ENCODE measurements at places on chromosomes 11 and 22.

- DNase-seq = no peak
Measured at GRCh38 chr11:37142591-37142990, 544.6 kb upstream of the RAG2 start.

DNA sequence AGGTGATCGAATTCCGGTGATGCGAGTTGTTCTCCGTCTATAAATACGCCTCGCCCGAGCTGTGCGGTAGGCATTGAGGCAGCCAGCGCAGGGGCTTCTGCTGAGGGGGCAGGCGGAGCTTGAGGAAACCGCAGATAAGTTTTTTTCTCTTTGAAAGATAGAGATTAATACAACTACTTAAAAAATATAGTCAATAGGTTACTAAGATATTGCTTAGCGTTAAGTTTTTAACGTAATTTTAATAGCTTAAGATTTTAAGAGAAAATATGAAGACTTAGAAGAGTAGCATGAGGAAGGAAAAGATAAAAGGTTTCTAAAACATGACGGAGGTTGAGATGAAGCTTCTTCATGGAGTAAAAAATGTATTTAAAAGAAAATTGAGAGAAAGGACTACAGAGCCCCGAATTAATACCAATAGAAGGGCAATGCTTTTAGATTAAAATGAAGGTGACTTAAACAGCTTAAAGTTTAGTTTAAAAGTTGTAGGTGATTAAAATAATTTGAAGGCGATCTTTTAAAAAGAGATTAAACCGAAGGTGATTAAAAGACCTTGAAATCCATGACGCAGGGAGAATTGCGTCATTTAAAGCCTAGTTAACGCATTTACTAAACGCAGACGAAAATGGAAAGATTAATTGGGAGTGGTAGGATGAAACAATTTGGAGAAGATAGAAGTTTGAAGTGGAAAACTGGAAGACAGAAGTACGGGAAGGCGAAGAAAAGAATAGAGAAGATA is at the start of gene MALAT1:
Gene MALAT1 (plus strand): TSS at position 69 of the 736 bp plus-strand sequence.
- DNase-seq = peak; percentile 95

- no peak for DNase-seq
Measured at GRCh38 chr11:100629671-100630070, 57.4 kb upstream of the ARHGAP42 start.

- no peak for DNase-seq
Measured at GRCh38 chr11:71342116-71342515, 89.7 kb upstream of the SHANK2 start.

DNA sequence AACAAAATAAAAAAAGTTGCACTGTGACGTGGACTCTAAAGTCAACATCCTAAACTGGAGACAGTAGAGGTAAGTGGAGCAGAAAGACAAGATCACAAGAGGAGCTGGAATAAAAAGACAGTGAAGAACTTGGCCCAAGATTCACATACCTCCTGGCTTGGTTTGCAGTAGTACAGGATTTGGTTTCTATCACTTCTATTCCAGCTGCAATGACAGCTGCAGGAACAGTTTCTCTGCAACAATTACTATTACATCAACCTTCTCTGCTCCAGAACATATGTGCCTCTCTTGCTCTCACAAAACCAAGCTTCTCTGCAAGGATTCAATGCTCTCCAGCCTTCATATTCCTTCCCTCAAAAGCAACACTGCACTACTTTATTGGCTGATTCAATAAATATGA is 7.8 kb upstream of the KDM2A start:
- DNase-seq = no peak

Measured in HFFc6 (cell line).